ENCODE measurements at places on chromosomes 12 and 14.
A peak's percentile ranks its signal among the peaks of the same experiment; 100 is the strongest.

DNA sequence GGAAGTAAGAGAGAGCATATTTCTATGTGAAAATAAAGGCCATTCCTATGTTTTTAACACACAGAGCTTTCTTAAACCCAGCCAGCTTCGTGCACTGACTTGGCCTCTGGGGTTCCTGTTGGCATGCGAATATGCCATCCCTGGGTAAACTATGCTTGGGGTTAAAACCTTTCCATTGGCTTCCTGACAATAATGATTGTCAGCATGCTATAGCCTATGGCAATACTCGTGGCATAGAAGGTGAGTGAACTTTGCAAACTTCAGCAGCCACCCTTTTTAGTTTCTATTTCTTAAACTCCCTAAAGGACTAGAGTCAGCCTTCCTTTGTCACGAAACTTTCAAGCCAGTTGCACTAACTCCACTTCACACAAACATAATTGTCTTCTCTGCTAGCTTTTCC lies 148.4 kb upstream of the RGS6 start:
- no peak for DNase-seq

GRCh38 chr12:122031342-122032216 lies 9.9 kb downstream of the BCL7A start:
- peak; percentile 32 for DNase-seq

GRCh38 chr12:72989458-72989947 lies 717.3 kb downstream of the TRHDE start:
- DNase-seq, result no peak

DNA sequence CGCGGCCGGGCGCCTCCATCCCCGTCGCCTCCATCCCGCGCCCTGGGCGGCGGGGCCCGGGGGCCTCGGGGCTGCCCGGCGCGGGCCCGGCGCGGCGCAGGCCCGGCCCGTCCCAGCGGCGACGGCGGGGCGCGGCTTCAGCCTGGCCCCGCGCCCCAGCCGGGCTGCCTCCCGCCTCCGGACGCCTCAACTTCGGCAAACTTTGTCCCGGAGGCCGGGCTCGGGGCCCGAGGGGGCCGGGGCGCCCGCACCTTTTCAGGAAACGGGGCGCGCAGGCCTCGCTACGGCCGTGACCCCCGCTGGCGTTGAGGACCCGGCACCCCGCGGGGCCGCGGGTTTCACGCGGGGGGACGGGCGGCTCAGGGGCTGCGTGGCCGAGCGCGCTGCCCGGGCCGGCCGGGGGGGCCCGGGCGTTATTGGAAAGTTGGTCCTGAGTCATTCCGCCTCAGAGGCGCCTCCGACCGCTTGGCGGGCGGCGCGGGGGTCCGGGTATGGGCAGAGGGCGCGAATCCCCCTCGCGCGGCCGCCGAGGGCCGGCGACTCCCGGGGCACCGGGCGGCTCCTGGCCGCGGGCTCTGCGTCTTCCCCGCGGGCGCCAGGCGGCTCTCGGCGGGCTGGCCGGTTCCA lies 575 bp downstream of the TRAF3 start:
- peak; percentile 8 for DNase-seq

GRCh38 chr12:1217191-1217949 lies 226.3 kb downstream of the ERC1 start:
- DNase-seq, result no peak

DNA sequence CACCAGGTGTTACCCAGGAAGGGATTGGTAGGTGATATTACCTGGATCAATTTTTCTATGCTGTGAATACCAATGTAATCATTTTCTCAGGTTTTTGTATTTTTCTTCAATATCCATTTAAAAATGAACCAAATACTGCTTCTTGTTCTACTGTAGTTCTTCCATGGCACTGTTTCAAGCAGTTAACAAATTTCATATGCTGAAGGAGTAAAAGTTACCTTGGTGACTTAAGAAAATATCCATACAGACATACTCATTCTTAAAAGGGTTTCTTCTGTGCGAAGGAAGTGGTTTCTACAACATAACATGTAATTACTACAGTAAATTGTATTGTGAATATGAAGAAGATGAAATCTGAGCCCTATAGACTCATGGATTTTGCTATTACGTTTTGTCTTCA lies 222.5 kb downstream of the TMEM117 start:
- no peak for DNase-seq

Measured in effector CD4-positive, alpha-beta T cell (primary cell).